ENCODE measurements at places on chromosomes 11 and 22.

DNA sequence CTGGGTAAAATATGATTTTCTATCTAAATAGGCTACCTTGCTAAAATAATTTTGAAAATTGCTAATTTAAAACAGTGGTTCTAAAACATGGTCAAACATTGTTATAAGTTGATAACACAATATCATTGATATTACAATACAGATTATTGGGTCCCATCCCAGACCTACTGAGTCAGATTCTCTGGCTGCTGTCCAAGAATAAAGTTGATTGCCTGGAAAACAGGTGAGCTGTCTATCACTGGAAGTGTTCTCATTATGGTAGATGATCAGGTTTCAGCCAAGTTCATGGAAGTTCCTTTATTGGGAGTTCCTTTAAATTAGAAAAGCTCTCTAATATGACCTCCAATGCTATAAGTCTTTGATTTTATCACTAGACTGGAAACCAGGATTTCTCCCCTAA lies 52.3 kb downstream of the SC5D start:
- DNase-seq: no peak

GRCh38 chr11:44645827-44646226 lies 80.4 kb downstream of the CD82 start:
- DNase-seq: no peak

GRCh38 chr11:61887839-61888494 lies 3.4 kb downstream of the FADS3 start:
- no peak for DNase-seq

DNA sequence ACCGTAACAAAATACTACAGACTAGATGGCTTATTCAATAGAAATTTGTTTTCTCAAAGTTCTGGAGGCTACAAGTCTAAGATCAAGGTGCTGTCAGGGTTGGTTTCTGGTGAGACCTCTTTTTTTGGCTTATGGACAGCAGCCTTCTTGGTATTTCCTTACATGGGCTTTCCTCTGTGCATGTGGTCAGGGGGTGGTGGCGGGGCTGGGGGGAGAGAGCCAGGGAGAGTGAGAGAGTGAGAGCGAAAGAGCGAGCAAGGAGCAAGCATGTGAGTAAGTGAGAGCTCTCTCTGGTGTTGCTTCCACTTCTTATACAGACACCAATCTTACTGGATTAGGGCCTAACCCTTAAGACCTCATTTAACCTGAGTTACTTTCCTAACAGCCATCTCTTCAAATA lies 181.5 kb downstream of the TMEM135 start:
- no peak for DNase-seq

DNA sequence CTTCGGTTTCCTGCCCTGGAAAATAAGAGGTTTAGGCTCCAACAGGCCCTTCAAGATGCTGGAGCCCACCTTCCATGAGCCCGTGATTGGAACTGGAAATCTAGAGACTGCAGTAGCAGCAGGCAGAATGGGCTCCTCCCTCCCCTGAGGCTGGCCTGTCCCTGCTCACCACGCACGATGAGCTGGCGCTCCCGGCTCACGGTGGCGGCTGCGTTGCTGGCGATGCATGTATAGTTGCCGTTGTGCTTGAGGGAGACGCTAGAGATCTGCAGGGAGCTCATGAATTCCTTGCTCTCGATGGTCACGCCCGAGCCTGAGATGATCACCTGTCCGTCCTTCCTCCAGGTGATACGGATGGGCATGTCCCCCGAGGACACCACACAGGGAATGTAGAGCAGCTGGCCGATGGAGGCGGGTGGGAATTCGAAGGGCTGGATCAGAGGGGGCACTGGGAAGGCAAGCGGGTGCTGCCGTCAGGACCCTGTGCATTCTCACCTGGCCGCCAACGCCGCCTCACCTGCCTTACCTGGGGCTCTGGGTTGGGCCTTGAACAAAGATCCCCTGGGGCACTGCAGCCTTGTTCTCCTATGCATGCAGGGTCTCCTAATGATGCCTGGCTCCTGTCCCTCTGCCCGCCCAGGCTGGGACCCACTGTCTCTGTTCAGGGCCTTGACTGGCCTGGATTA lies 177.8 kb downstream of the CEP164 start:
- DNase-seq: no peak

DNA sequence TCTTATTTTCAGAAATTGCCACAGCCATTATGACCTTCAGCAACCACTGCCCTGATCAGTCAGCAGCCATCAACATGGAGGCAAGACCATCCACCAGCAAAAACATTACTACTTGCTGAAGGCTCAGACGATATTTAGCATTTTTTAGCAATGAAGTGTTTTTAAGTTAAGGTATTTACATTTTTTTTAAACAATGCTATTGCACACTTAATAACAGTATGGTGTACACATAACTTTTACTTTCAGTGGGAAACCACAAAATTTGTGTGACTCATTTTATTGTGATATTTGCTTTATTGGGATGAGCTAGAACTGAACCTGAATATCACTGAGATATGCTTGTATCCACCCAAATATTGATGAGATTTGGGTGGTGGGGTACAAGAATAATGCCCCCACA lies 110.9 kb downstream of the TSPAN18 start:
- no peak for DNase-seq

DNA sequence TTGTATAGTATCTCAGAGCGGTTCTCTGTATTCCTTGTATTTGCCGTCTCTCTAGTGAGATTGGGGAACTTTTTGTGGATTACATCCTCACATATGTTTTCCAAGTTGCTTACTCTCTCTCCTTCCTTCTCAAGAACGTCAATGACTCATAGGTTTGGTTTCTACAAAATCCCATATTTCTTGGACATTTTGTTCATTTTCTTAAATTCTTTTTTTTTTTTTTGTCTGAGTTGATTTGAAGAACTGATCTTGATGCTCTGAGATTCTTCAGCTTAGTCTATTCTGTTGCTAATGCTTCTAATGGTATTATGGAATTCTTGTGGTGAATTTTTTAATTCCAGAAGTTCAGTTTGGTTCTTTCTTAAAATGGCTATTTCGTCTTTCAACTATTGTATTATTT lies 28.4 kb upstream of the SLN start:
- no peak for DNase-seq

DNA sequence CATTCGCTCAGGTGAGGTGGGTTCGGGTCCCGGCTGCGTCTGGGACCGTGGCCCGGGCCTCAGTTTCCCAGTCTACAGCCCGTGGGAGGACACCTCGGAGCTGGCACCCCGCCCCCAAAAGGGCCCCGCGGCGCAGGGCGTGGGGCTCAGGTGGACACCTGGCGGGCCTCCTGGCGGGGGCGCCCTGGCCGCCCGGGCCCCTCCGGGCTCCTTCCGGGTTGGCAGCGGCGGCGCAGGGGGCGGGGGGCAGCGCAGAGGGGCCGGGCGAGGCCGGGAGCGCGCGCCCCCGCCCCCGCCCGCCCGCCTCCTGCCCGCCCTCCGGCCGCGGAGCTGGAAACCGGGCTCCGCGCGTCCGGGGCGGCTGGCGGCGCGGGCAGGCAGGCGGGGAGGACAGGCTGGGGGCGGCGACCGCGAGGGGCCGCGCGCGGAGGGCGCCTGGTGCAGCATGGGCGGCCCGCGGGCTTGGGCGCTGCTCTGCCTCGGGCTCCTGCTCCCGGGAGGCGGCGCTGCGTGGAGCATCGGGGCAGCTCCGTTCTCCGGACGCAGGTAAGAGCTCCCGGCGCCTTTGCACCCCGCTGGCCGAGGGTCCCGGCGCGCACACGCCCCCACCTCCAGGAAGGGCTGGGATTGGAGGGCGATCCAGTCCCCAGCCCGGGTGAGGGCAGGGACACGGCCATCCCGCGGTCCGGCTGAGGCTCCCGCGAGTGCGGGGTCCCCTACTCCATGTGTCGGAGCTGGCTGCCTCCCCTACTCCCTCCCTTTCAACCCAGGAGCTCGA lies at the start of gene EMID1:
EMID1 (plus strand) TSS at position 303 of the 778 bp plus-strand sequence; CDS start at position 446, 143 bp downstream.
- DNase-seq: no peak
